ENCODE measurements at places on chromosomes 4 and X. TPM values are rescaled to one million over a fixed set of nuclear protein-coding genes. Genes with fewer than 3 reads are reported as not detected.

FRMD7 gene
- not detected for total RNA-seq

STARD8 gene
- total RNA-seq, result 36.5 TPM

GRCh38 chr4:8110071-8110986 is 48.3 kb downstream of the ABLIM2 start:
- no peak for DNase-seq

- no peak for DNase-seq
Measured at GRCh38 chr4:10584042-10584441, 100.5 kb downstream of the CLNK start.

TMPRSS11D gene
- not detected for total RNA-seq

GRCh38 chr4:13656569-13657405 is 29.3 kb upstream of the BOD1L1 start:
- DNase-seq, result peak; percentile 77

- no peak for DNase-seq
Measured at GRCh38 chr4:153794006-153794405, 5.1 kb upstream of the SFRP2 start.

YIPF7 gene
- total RNA-seq, result not detected

GABRE gene
- 33.8 TPM for total RNA-seq

DNA sequence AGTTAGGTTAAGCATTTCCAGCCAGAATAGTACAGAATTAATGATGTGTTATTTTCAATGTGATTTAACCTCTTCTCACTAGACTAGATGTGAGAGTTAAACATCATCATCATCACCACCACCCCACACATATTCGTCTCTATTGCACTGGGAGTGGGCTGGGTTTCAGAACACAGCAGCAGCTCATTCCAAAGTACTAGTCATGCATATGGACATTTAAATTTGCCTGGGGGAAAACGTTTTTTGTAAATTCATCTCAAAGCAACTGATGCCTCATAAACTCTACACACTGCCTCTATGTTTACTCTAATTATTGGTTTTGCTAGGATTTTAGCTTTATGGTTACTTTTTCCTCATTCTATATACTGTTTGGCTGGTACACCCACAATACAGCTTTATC is 509.1 kb downstream of the PPP4R3C start:
- no peak for DNase-seq

GRCh38 chr4:181946902-181947301 is 296.3 kb upstream of the TENM3 start:
- DNase-seq, result no peak

- no peak for DNase-seq
Measured at GRCh38 chrX:24902806-24903205, 113.0 kb downstream of the ARX start.

- DNase-seq, result no peak
Measured at GRCh38 chr4:40333921-40334352, 1.2 kb upstream of the CHRNA9 start.

GRCh38 chr4:164828955-164829354 is 48.0 kb upstream of the APELA start:
- DNase-seq, result no peak

RADX gene
- total RNA-seq, result 3.7 TPM

- no peak for DNase-seq
Measured at GRCh38 chrX:107445146-107445545, 4.3 kb upstream of the FRMPD3 start.

APLN gene
- 4.2 TPM for total RNA-seq

- no peak for DNase-seq
Measured at GRCh38 chrX:48983896-48984295, 12.3 kb upstream of the KCND1 start.

GRCh38 chr4:82900066-82900410 is 497 bp upstream of the THAP9 start:
- no peak for DNase-seq

DNA sequence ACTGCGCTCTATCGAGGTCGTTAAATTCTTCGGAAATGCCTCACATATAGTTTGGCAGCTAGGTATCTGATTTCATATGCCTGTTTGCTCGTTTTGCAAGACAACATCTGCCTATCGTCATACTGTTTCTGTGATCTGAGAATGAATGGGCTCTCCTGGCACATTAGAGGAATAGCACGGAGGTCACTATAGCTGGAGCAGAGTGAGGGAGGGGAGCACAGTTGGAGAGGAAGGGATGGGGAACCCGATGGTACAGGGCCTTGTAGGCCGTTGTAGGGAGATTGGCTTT is 552 bp downstream of the IKBKG start:
- no peak for DNase-seq

TRPC5OS gene
- total RNA-seq, result not detected

VEGFD gene
- total RNA-seq, result 44.0 TPM

DNA sequence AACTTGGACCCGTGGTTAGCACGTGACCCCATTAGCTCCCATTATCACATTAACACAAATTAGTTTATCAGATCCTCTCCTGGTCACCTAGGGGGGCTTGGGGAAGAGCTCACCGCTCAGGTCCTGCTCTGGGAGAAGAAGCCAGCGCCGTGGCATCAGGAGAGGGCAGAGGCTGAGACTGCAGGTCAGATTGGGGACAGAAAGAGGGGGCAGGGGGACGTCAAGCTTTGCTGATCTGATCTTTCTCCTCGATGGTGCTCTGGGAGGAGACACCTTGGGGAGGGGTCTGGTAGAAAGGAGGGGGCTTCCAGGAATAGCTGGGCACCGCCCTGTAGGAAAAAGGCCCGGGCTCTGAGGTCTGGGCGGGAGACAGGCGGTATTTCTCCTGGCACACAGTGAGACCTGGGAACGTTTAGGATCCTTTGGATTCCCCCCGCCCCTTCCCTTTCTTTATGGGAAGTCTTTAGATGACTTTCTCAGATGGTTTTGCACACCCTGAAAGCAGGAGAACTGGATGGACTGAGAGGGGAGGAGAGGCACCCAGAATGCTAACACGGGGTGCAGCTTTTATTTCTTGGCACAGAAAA is 9.1 kb upstream of the ELF4 start:
- no peak for DNase-seq

DNA sequence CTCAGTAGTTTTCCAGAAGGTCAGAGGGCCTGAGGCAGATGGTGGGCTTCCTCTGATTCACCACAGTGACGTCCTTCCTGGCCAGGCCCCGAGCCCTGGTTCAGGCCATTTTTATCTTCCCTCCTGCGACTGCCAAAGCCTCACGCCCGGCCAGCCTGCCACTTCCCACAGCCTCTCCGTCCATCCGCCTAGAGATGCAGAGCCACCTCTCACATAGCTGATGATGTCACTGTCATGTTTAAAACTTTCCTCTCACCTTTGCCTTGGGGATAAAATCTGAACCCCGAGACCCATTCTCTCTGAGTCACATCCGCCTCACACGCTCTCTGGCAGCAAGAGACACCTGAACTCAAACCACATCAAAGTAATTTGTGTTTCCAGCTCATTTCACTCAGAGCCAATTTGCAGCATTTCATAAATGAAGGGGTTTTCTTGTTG is 175.3 kb downstream of the QDPR start:
- no peak for DNase-seq

- DNase-seq, result no peak
Measured at GRCh38 chr4:145988628-145989027, 50.0 kb upstream of the ZNF827 start.

DNA sequence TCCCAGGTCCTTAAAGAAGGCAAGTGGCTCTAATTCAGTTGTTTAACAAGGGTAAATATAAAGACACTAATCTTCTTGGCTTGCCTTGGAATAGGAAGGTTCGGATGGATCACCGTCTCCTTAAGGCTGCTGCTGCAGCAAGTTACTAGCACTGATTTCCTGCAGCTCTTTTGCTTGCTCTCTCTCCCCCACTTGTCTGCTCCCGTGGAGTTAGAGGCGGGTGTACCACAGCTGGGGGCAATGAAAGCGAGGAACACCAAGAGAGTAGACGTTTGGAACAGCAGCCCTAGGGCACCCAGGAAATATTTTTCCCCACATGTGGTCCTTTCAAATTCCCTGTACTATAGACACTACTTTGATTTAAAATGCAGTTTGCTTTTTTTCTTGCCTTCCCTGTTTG is 202.2 kb downstream of the SH2D1A start:
- no peak for DNase-seq

FABP2 gene
- not detected for total RNA-seq

GRCh38 chr4:48295116-48295515 is 25.5 kb upstream of the TEC start:
- DNase-seq, result no peak

GRCh38 chr4:87430038-87430437 is 7.7 kb downstream of the NUDT9 start:
- DNase-seq, result no peak

DNA sequence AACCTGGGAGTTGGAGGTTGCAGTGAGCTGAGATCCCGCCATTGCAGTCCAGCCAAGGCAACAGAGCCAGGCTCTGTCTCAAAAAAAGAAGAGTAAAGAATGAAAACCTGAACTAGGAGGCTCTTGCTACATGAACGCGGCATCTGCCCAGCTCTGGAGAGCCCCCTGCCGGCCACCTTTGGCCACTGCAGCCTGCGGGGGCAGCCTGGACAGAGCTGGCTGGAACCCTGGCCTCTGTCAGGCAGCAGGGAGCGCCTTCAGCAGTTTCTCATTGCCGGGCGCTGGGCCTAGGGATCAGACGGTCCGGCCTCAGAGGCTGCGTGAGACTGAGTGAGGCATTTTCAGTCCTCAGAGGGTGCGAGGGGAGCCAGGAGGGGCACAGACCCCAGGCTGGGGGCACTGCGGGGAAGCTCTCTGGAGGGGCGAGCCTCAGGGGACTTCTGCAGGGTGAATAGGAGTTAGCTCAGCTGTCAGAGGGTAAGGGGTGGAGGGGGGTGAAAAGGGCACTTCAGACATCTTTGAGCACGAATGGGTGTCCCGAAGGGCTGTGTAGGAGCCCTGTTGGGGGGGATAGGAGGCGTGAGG is 17.5 kb downstream of the DOK7 start:
- DNase-seq, result peak; percentile 80
